NCI-H526 treated with DMSO at 0.1 percent for 48 hours (cell line): ENCODE measurements at places on chromosomes 1 and 21.

GRCh38 chr21:39117440-39117970 lies 65.7 kb downstream of the PSMG1 start:
- DNase-seq = no peak

GRCh38 chr1:12230549-12231275 lies 882 bp downstream of the VPS13D start:
- DNase-seq = no peak

GRCh38 chr1:22900451-22900850 lies 72.2 kb downstream of the LACTBL1 start:
- DNase-seq = no peak

GRCh38 chr1:183635606-183636333 lies at the start of gene ARPC5:
Gene ARPC5 (minus strand): TSS chr1:183635783. CDS start chr1:183635659, 124 bp downstream.
- peak; percentile 100 for DNase-seq

DNA sequence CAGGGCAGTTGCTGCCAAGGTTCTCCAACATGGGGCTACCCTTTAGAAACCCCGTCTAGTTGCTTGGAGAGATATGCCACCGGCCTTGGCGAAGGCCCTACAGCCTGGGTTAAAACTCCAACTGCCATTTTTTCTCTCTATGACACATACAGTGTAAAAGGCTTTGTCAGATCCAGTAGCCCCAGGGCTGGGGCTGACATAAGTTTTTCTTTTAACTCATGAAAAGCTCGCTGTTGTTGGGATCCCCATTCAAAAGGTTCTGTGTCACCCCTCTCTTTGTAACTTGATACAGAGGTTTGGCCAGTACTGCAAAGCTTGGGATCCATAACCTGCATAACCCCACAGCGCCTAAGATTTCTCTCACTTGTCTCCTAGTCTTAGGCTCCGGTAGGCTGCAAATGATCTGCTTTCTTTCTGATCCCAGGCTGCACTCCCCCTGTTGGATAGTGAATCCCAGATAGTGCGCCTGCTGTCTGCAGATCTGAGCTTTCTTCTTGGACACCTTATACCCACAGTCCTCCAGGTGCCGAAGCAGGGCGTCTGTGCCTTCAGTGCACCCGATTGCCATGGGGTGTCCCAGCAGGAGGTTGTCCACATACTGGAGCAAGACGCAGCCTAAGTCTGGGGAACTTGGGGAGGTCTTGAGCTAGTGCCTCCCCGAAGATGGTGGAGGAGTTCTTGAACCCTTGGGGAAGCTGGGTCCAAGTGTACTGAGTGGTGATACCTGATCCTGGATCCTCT lies 406.2 kb downstream of the TGFB2 start:
- DNase-seq = no peak

DNA sequence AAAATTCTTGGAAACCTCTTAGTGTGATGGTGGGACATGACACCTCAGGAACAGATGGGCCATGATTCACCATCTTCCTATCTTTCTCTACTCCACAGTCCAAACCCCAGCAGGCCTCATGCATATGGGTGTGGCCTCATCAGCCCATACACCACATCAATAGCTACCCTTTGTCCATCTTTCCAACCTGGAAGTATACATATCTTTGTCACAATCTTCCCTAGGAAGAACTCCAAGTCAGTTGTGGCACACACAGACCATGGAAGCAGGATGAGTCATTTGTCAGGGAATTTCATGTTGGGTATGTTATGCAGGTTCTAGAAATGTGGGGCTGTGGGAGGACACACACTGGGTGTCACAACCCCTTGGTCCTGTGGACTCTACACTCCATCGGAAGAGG lies 30.5 kb upstream of the CLCA4 start:
- no peak for DNase-seq

GRCh38 chr1:234091065-234091401 lies 186.6 kb downstream of the SLC35F3 start:
- no peak for DNase-seq

GRCh38 chr1:58409890-58410289 lies 136.6 kb downstream of the OMA1 start:
- no peak for DNase-seq

DNA sequence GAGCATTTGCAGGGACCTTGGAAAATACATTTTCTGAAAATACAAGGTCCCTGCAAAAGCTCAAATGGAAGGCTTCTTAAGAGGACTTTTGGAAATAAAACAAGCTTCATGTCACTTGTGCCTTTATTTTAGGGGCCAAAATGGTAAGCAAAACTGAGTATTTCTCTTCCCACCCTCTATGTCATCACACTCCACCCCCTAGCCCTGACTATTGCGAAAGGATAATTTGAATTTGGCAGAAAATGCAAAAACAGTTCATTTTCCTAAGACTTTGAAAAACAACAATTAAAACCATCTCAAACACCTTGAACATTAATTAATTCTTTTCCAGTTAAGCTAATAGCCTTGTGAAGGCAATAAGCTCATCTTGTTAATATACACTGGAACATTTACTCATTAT lies 201.7 kb downstream of the TM2D1 start:
- no peak for DNase-seq

DNA sequence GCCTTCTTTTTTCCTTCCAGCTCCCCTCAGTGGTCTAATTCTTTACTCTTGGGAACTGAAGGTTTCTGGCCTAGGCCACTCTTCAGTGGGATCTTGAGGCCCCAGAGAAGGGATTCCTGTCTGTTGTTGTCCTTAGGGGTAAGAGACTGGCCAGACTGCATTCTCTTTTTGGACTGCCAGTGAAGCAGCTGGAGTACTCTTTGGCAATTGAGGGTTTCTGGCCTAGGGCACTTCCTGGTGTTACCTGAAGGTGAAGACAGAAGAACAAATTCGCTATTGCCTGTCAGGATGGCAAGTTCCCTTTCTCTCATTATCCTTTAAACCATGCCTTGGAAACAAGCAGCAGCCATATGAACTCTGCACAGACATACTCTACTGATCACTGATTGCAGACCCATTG lies 286.6 kb upstream of the ZP4 start:
- DNase-seq = no peak

DNA sequence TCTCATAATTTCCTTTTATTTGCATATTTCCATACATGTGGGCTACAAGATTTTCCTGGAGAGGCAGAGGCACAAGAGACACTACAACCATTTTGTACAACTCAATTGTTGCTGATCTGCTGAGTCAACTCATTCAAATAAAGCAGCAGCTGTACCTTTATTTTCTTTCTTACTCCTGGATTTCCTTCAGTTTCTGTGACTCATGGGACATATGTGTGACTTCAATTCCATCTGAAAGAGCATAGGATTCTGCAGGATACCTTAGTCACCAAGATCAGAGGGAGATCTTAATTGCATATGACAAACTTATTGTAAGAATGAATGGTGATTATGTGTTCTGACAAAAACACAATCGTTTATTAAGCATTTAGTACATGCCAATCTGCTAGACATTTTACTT lies 2219.4 kb downstream of the NCAM2 start:
- peak; percentile 17 for DNase-seq

- no peak for DNase-seq
Measured at GRCh38 chr21:25350056-25350455, 257.2 kb downstream of the MRPL39 start.

- DNase-seq = peak; percentile 88
Measured at GRCh38 chr1:145960468-145961108, 2.8 kb upstream of the LIX1L start.

DNA sequence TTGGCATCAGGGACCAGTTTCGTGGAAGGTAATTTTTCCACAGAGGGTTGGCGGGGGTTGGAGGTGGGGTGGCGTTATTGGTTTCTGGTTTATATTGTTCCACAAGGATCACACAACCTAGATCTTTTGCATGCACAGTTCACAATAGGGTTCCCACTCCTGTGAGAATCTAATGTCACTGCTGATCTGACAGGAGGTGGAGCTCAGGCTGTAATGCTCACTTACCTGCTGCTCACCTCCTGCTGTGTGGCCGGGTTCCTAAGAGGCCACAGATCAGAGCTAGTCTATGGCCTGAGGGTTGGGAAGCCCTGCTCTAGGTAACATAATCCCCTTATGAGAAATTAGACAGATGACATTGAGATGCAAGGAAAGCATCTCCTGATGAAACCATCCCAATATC lies 12.6 kb downstream of the GBP5 start:
- no peak for DNase-seq

GRCh38 chr1:58861506-58861905 lies 77.7 kb upstream of the JUN start:
- DNase-seq = no peak

GRCh38 chr21:20258542-20258941 lies 739.7 kb upstream of the NCAM2 start:
- no peak for DNase-seq

- DNase-seq = no peak
Measured at GRCh38 chr1:45111239-45111638, 95.2 kb downstream of the ZSWIM5 start.

DNA sequence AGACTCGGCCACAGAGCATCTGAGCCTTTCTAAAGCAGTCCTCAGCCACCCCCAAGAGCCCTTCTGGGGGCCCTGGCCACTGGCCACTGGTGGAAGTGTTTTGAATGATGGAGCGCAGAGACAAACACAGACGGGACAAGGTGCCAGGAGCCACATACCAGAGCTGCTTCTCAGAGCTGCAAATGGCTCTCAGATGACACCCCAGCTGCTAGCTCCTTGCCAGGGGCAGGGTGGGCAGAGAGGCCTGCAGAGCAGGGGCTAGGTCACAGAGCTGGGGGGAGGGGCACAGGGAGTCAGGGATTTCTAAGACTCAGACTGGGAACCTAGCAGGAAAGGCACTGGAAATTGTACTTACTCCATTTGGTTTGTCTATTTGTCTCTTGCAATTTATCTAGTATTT lies 30.4 kb downstream of the KCNN3 start:
- DNase-seq = no peak

GRCh38 chr1:232328486-232329102 lies 301.3 kb downstream of the SIPA1L2 start:
- DNase-seq = no peak

GRCh38 chr1:169044296-169044695 lies 62.2 kb upstream of the ATP1B1 start:
- DNase-seq = no peak

DNA sequence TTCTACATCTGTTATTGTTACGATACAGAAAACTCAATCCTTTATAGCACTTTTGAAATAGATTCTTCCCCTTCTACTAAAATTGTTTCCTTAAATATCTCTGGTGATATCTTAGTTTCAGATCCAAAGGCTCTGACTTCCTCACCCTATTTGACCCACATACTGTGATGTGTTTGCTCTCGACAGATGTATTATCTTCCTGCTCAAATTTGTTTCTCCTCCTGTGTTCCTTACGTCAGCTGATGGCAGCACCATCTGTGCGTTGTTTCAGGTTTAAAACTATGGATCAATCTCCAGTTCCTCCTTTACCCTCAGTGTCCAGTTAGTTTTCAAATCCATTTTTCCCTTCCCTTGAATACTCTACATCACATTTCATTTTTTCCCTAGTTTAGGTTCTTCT lies 274.4 kb downstream of the RYR2 start:
- DNase-seq = no peak

DNA sequence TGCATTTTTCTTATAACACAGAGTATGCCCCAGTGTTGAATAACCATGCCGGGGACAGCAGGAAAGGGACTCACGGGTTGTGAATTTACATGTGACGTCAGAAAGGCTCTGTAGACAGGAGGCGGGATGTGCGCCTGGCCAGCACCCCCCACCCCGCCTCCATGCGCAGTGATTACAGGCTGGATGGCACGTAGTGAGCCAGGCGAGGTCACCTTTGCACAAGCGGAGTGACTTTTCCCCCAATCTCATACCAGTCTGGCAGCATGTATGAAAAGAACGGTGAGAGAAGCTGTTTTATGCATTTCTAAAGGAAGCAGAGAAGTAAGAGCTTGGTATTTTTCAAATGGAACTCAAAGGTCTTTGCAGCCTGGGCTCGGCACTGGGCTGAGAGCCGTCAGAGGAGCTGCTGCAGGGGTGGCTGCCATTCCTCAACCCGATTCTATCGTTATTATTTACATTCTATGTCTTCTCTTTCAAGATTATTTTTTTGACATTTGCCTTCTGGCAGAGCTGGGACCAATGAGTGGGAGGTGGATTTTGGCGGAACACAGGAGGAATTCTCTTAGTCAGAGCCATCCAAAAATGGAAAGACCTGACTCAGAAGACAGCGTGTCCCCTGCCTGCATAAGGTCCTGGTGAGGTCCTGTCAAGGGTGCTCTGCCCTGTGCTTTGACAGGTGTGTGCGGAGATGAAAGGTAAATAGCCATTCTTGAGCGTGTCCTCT lies 115.6 kb upstream of the SLC45A1 start:
- DNase-seq = no peak

GRCh38 chr1:60727552-60727951 lies 354.8 kb upstream of the NFIA start:
- no peak for DNase-seq

DNA sequence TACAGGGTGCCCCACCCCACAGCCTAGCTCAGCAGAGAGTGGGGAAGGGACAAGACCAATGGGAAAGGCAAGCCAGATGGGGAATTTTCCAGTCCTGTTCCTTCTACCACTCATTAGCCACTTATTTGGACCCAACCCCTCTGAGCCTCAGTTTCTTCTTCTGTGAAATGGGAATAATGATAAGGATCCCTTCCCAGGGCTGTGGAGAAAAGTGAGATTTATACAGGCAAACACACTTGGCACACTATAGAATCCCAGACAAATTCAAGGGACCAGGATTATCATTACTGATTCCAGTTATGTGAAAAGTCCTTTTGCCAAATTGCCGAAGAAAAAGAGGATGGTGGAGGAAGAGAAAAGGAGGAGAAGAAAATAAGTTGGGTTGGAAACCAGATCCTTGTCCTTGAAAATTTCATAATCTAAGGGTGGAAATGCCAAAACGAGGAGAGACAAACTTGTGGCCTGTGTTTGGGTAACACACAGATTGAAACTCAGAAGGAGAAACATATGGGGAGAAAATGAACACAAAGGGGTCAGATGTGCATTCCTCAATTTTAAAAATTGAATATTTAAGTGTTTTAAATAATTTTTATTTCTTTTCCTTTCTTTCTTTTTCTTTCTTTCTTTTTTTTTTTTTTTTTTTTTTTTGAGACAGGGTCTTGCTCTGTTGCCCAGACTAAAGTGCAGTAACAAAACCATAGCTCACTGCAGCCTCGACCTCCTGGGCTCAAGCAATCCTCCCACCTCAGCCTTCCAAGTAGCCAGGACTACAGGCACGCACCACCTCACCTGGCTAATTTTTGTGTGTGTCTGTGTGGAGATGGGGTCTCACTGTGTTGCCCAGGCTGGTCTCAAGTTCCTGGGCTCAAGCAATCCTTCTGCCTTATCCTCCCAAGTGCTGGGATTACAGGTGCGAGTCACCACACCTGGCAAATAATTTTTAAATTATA lies 9.6 kb downstream of the CAPN2 start:
- DNase-seq = no peak

GRCh38 chr1:234562334-234562733 lies 47.6 kb downstream of the IRF2BP2 start:
- DNase-seq = no peak

- no peak for DNase-seq
Measured at GRCh38 chr1:983798-984475, 2.0 kb upstream of the PERM1 start.

GRCh38 chr21:40752125-40752524 lies 94.8 kb downstream of the DSCAM start:
- no peak for DNase-seq
